ENCODE measurements at places on chromosomes 11 and 22.
A peak's percentile ranks its signal among the peaks of the same experiment; 100 is the strongest.

DNA sequence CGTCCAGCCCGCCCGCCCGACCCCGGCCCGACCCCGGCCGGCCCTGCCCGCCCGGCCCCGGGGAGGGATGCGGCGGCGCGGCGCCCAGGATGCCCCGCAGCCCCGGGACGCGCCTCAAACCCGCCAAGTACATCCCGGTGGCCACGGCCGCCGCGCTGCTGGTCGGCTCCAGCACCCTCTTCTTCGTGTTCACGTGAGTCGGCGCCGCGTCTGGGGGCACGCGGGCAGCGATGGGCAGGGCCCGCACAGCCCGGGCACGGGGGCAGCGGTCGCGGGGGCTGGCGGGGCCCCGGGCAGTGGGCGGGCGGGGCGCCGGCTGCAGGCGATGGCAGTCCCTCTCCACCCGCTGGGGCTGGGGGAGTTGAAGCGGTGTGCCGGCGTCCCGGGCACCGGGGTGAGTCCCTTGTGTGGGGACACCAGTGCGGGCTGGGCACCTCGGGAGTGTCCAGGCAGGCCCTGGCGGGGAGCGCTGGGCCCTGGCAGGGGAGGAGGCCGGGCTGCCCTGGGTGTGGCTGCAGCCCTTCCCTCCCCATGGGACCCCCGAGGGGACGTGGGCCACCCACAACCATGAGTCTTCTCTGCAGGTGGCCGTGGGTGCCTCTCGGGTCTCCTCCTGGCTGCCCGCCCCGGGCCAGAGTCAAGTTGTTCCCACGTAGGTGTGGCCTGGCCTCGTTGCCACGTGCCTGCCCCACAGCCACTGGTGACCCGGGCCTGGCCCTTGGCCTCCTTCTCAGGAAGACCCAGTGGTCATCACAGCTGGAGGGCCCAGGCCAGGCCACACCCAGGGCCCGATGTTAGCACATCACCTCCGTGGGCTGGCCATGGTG lies 468 bp downstream of the ZDHHC8 start:
- no peak for DNase-seq

GRCh38 chr22:21904250-21904789 lies 36.9 kb upstream of the MAPK1 start:
- DNase-seq = no peak

GRCh38 chr11:44506375-44507016 lies 59.0 kb upstream of the CD82 start:
- DNase-seq = no peak

- DNase-seq = peak; percentile 26
Measured at GRCh38 chr22:46019351-46019750, 42.4 kb upstream of the WNT7B start.

DNA sequence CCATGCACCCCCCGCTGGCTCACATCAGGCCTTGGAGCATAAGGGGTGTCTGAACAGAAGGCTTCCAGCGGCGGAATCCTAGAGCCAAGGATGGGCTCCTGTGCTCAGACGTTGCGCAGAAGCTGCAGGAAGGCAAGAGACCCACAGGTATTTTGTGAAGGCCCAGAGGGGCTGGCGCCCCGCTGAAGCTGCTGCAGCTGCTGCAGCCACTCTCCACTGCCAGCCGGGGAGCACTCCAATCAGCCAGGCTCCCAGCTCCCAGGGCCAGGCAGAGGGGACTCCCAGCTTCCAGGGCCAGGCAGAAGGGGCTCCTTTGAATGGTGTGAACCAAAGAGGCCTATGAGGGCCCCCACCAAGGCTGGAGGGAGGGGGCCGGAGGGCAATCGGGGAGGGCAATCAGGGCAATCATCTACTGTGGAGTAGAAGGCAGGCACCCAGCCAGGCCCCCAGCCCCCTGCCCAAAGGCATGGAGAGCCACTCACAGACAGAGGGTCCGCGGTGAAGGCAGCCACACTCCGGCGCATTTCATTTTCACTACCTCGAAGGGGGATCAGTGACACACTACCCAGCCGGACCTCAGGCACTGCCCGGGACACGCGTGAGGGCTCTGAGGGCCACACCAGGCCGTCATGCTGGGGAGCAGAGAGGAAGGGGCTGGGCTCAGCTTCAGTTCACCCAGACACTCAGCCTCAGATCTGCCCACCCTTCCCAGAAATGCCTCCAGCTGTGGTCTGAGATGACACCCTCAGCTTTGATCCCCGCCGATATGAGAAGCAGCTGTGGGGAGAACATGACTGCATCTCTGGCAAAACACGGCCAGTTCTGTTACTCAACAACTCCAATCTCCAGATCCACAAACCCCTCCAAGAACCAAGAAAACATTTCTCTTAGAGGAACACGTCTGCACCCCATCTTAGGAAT lies 11.6 kb upstream of the PDE2A start:
- no peak for DNase-seq

DNA sequence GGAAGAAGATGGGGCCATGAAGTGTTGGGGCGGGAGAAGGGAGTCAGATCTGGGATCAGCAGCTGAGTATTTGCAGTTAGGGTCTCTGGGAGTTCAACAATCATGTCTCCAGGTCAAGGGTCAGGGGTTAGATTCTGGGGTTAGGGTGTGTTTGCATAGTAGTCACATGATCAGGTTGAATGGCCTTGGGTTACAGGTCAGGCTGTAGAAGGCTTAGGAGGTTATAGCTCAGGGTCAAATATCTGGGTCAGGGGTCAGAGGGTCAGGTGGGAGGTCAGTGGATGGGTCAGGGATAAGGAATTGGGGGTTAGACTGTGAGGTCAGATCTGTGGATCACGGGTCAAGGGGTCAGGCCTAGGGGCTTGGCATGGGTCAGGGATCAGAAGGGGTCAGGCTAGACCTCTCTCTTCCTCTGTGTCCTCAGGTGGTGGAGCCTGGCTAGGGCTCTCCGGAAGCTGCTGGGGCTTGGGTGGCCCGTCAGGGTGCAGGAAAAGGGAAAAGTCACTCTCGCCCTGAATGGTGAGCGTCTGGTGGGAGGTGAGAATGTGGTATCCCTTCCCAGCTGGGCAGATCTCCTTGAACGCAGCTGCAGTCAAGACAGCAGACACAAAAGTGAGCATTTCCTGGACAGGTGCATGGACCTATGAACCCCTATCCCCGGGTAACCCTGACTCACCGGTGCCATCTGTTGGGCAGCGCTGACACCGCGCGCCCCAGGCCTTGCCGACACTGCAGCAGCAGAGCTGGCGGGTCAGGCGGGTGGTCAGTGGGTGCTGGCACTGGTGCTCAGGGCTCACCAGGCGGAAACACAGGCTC lies 6.4 kb downstream of the LTBP3 start:
- no peak for DNase-seq

GRCh38 chr11:7936615-7937014 lies 4.9 kb downstream of the OR10A3 start:
- no peak for DNase-seq

DNA sequence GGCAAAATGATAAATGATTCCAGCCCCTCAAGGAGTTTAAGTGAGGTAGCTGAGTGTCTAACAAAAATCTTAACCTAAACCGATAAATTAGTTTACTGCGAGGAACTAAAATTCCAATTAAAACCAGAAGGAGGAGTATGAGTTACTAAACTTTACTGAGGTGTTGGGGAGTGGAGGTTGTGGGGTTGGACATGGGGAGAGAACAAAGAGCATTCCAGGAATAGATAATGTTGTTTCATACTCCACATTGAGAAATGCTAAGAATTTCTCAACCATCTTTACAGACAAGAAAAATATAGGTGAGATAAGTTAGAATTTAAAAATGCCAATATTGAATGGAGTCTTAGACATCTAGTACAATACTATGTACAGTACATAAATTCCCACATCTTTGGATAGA lies 488.6 kb downstream of the METTL15 start:
- no peak for DNase-seq

GRCh38 chr11:120571476-120571875 lies 59.9 kb downstream of the GRIK4 start:
- no peak for DNase-seq

- no peak for DNase-seq
Measured at GRCh38 chr11:12287009-12287373, 90.4 kb upstream of the PARVA start.
